HFFc6 (cell line): ENCODE measurements at places on chromosomes 2 and 18.
A peak's percentile ranks its signal among the peaks of the same experiment; 100 is the strongest.

GRCh38 chr18:23352042-23352441 is 101.0 kb upstream of the RIOK3 start:
- DNase-seq = no peak

DNA sequence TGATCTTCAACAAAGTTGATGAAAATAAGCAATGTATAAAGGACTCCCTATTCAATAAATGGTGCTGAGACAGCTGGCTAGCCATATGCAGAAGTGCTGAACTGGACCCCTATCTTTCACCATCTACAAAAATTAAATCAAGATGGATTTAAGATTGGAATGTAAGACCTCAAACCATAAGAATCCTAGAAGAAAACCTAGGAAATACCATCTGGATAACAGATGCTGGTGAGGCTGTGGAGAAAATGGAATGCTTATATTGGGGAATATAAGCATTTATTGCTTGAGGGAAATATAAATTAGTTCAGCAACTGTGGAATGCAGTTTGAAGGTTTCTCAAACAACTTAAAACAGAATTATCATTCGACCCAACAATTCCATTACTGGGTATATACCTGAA is 89.6 kb downstream of the GCA start:
- DNase-seq = no peak

- no peak for DNase-seq
These were observed 12.3 kb downstream of the TOGARAM2 start for GRCh38 chr2:28993206-28993960.

DNA sequence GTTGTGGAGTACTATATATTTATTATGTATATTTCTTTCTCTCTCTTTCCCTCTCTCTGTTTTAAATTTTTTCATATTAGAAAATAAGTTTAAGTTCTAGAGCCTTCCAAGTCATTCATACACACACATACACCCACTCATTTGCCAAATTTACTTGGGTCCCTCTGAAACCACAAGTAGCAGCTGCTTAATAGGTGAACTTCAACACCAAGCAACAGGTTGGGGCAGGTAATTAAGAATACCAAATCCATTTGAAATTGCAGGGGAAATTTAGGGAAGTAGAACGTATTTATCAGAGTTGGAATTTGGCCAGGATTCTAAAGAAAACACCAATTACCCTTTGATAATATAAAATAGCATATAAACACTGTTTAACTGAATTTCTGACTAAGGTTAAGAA is 75.0 kb upstream of the RBBP8 start:
- no peak for DNase-seq

DNA sequence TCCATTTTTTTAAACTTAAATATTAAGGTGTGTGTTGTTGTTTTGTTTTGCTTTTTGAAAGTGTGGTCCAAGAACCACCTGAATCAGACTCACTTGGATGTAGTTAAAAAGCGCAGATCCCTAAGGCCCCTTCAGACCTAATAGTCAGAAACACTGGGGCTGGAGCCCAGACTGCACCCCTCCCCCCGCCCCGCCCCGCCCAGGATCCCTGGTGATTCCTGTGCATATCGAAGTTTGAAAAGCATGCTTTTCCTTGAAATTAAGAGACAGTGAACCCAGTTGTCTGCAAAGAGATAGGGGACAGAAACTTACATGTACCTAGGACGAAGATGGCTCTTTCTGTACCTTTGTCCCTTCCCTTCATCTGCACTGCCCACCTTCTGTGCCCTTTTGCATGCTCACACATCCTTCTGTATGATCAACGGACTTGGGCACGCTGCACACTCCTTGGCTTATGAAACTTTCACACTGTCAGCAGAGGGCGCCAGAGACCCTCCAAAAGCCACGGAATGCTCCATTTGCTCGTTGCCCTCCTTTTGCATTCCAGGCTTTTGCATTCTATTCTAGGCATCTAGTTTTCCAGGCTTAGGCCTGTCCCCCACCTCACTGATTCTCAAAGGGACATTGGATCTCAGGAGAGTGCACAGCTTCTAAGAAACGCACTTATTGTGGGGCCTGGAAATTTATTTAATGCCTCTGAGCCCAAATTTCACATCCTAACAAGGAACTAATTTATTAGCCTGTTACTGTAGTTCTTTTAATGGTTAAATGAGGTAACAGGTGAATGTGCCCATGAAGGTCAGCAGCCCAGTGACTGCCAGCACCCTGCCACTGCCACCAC is 32.8 kb upstream of the SLC14A1 start:
- DNase-seq = peak; percentile 67

DNA sequence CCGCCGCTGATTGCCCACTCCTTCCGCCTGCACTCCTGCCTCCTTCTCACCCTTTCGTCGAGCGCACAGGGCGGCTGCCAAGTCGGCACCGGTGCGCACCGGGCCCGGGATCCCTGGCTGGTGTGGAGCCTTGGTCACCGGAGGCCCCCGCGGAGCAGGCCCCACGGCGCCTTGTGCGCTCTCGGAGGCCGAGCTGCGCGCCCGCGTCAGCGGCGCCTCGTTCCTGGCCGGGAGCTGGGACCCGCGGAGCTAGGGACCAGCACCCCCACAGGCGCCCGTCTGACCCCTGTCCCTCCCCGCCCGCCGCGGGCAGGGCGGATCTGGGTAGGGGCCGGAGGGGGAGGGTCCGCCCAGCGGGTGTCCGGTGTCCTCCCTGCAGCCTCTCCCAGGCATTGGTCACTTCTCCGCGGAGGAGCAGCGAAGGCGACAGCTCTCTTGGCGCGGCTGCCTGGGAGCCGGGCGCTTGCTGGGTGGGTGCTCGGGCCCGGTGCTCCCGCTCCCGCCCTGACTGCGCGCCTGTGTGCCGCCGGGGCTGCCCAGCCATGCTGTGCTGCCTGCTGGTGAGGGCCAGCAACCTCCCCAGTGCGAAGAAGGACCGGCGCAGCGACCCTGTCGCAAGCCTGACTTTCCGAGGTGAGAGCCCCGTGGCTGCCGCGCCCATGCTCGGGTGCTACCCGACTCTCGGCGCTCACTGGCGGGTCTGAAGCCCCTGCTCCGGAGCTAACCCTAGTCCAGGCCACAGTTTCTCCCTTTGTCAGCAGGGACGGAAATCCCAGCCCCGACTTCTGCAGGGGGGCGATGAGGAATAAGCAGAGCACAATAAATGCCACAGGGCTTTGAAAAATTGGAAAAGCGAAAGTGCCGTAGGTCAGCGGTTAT is 13.2 kb downstream of the DYSF start:
- DNase-seq = no peak

- no peak for DNase-seq
These were observed 414.6 kb downstream of the DLGAP1 start for GRCh38 chr18:4040391-4041092.

- no peak for DNase-seq
These were observed 73.1 kb downstream of the MAPK4 start for GRCh38 chr18:50632895-50633515.

DNA sequence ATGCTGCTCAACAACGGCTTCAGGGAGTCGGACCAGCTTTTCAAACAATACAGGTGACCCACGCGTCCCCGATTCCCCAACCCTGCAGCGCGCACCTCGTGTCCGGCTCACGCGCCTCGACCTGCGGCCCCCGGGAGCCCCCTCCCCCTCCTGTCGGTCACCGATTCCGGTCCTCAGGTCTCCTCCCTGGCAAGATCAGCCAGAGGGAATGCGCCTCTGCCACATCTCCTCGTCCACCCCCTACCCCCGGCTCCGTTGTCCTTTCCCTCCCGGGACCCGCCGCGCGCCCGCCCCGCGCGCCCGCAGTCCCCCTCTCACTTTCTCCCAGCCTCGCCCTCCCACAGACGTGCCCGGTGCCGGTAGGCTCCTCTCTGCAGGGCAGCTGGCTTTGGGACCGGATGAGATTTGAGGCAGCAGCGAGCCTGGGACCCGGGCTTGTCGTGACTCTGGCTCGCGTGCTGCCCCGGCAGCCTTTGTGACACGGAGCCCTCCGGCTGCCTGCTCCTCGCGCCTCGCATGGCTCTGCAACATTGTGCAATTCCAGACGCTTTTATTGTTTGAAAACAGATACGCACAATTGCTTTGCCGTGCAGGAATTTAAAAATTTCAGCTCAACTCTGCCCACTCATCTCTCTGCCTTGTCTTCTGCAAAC is 558 bp downstream of the TTC39C start:
- DNase-seq = peak; percentile 77

DNA sequence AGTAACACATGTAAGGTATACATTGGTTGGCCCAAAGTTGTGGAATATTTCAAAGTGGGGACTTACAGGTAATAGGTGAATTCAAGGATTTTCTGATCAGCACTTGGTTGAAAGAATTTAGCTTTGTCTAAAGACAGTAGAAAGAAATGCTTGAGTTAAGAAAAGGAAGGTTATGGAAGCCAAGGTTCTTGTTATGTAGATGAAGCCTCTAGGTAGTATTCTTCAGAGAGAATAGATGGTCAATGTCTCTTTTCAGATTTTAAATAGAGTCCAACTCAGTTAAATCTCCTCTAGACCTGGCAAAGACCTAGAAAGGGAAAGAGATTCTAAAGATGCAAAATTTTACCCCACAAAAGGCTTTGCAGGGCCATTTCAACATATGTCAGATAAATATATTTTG is 157.4 kb downstream of the ANKRD30B start:
- DNase-seq = no peak

DNA sequence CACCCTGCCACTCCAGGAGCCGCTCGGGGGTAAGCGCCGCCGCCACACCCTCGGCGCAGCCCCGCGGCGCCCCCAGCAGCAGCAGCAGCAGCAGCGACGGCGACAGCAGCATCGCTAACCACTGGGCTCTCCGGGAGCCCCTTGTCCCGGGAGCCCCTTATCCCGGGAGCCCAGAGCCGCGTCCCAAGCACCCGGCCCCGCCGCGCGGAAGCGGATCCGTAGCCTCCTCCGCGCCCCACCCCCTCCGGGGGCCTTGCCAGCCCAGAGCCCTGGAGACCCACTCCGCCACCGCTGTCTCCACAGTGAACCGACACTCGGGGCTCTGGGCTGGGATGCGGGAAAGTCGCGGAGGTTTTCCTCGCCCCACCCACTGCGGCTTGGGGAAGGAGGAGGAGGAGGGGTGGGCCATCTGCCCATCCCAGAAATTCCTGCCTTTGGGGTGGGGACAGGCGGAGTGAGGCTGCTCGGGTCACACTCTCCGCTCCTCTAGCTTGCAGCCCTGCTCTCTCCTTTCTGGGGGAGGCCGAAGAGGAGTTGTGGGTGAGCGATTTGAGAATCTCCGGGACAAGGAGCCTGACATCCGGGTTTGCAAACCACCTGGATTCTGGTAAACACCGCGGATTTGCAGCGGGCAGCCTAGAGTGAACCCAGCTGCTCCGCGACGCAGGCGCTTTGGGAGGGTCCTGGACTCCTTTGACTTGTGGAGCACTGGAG is at the start of gene PLA2R1:
PLA2R1 (minus strand) TSS at position 324 of the 714 bp plus-strand sequence; CDS start at position 112, 212 bp downstream.
- DNase-seq = peak; percentile 24

DNA sequence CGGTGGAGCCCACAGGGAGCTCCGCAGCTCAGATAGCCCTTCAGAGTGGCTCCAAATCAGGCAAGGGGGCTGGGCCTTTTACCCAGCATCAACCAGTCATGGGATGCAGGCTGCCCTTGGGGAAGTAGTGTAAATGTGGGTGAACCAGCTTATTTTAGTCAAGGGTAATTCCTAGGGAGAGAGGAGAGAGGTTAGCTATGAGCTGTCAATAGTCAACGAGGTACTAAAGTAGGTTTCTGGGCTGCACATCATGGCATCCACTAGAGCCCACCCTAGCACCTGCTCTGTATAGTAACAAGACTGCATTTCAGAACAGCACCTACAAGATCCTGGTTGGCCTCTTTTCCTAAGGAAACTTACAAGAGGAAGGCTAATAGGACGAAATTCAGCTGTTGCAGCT is 9.5 kb upstream of the MCM6 start:
- DNase-seq = no peak

DNA sequence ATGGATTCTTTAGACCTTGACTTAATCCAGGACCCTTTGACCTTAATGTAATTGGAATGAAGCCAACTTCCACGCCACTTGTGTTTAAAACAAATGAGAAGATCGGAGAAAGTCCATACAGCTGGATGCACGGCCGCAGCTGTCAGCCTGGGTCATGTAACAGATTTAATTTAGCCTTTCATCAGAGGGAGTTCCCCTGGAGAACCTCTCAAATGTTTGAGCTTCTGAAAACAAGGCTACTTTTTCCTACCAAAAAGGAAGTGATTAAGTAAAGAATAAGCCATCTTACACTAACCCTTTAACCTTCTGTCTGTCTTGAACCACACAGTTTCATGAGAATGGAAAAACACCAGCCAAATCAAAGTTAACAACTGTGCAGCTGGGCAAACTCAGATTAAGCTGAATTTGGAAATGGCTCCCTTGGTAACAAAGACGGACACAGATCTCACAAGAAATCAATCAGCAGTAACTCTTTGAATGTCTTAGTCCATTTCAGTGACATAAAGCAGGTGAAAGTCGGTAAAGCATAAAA is 103.6 kb downstream of the DOCK10 start:
- DNase-seq = peak; percentile 18

DNA sequence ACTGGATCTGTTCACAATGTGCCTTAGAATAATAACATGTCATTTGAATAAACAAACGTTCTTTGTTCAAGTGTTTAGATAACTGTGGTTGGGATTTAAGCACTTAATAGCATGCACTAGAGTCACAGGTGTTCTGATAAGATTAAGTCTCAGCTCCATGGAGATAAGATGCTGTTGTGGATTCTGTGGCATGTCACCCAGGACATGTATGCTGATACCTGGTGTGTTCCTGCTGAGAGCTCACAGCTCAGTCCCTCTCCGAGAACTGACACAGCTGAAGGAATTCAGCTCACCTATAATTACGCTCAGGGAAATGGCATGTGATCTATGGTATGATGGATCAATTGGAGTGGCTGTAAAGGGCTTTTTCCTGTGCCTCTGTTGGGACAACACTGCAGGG is 75.4 kb upstream of the ST6GAL2 start:
- DNase-seq = no peak

GRCh38 chr2:186042207-186043028 is 303.8 kb downstream of the FSIP2 start:
- no peak for DNase-seq

DNA sequence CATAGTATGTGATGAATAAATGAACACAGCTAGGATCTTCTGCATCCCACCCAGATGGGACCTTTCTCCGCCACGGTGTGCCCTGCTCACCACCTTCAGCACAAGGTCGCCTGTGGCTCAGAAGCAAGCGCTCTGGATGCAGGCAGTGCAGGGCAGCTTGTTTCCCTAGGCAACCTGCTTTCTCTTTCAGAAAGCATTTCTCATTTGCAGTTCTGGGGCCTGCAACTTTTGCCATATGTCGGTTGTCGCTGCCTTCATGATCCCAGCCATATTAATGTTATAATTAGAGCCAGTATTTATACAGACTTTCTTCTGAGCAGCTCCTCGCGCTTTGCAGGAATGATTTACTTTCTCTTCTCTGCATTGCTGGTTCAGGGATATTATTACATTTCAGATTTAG is 692.8 kb downstream of the RNF144A start:
- no peak for DNase-seq

GRCh38 chr2:134892282-134893035 is 26.2 kb upstream of the CCNT2 start:
- DNase-seq = no peak
